Activated CD8-positive, alpha-beta T cell treated with anti-CD3 and anti-CD28 coated beads, Interleukin-2, amount 10 ng/mL, durations not matched to agents 7 days and 5 days (primary cell): ENCODE measurements at places on chromosomes 11 and 22.

DNA sequence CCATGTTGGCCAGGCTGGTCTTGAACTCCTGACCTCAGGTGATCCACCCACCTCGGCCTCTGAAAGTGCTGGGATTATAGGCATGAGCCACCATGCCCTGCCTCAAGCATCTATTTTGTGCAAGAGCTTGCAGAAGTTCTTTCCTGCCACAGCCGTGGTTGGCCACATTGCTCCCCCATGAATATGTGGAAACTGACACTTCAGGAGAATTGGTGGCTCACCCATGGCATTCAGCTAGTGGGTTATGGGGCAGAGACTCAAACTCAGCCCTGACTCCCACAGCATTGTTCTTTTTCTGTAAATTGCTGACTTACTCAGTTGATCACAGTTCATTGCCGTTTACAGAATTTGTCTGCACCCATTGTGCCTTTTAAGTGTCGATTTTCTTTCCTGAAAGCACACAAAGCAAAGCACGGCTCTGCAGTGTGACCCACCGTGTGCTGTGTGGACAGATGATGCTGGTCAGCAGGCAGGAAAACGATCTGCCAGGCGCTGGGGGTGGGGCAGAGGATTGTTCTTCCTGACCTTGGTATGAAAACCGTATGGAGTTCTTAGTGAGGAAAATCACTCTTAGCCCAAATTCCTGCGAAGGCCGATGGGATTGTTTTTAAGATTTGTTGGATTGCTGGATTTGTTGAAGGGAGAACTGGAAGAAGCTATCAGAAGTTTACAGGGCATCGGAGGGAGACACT, 115.6 kb downstream of the PTPRJ start:
- DNase-seq, result peak; percentile 18

DNA sequence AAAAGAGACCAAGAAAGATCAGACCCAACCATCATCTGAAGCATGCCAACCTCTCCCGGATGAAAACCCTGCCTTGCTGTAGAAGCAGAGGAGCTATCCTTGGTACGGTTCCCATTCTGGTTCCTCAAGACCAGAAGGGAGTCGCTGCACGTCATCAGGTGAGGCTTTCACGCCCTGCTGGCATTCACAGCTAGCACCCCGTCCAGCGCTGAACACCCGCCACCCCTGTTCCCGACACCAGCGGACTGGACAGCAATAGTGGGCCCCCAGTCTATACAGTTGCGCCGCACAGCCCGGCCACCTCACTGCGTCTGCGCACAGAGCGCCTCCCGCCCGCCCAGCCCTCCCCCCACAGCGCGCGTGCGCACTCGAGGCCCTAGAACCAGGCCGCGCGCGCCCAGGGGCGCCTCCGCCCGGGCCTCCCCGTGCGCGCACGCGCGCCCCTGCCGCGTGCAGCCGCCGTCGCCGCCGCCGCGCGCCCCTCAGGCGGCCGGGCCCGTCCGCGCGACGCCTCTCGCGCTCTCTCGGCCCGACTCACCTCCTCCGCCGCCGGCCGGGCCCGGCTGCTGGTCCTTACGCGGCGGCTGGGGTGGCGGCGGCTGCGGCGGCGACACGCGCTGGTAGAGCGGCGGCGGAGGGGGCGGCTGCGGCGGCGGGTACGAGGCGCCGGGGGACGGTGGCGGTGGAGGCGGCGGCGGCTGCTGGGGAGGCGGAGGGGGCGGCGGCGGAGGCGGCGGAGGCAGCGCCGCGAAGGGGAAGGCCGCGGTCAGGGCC, 706 bp downstream of the SF1 start:
- peak; percentile 85 for DNase-seq

DNA sequence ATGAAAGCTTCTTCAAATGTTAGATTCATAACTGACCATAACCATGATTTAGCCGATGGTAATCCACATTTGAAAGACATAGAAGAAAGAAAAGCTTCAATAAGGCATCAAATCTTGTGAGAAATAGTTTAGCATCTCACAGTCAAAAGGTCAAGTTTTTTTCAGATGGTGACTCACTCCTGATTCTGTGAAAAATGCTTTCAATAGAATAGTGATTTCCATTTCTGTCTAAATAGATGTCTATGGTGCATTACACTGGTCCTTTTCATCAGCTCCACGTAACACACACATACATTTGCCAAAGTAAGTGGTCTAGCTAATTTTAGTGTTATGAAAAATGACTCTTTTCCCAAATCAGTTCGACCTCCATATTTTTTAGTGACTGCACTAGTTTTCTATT, 139.2 kb downstream of the LRRC4C start:
- DNase-seq, result no peak

GRCh38 chr11:66971488-66971887, 3.6 kb upstream of the C11orf86 start:
- no peak for DNase-seq

DNA sequence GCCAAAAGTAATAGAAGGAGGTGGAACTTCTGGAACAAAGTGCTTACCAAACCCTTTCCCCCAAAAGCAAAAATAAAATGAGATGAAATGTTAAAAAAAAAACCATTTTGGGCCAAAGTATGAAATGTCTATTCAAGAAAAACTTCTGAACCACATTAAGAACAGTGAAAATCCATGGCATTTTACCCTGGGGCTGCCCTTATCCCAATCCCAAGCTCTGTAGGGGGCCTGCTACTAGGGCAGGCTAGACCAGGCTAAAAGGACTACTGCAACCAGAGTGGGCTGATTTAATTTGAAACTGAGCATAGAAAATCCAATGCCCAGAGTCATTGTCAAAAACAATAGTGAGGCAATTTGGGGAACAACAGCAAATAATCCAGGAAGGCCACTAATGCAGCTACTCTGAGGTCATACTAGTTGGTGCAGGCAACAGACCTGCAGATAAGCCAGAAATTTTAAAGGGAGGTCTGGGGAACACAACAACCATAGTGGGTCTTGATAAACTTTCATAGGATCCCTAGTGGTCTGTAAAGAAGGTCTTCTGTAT, 99.4 kb downstream of the RELT start:
- no peak for DNase-seq

DNA sequence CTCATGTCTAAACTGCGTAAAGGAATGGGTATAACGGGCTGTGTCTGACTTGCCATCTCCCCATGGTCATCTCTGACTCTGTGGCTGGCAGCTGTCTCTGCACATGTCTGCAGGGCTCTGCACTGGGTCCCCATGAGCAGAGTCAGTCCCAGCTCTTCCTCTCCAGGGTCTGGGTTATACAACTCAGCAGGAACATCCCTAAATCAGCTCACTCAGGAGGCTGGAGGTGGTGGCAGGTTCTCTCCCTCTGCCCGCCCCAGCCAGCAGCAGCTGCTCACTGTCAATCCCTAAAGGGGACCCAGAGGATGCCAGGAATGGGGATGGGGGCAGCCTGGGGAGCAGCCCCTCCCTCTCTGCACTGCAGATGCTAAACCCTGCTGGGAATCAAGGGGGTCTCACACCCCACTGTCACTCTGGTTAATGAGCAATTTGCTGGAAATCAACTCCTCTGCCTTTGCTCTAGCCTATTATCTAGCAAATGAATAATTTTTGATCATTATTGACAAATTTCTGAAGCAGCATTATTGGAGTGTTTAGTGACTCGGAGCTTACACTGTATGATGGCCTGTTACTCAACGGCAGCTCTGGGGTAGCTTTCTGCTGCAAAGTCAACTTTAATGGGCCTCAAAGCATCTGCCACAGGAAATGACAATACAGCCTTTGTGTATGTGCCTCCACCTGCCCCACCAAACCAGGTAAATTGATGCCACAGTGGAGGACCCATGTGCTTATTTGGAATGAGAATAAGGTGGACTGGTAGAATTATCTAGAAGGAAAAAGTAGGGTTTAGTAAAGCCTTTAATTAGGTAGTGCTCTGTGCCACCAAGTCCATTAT, 55.7 kb upstream of the SHANK2 start:
- no peak for DNase-seq

- DNase-seq, result no peak
These were observed 1.6 kb upstream of the DNAJB13 start for GRCh38 chr11:73949246-73949645.

GRCh38 chr11:119663279-119663678, 65.7 kb downstream of the NECTIN1 start:
- no peak for DNase-seq

DNA sequence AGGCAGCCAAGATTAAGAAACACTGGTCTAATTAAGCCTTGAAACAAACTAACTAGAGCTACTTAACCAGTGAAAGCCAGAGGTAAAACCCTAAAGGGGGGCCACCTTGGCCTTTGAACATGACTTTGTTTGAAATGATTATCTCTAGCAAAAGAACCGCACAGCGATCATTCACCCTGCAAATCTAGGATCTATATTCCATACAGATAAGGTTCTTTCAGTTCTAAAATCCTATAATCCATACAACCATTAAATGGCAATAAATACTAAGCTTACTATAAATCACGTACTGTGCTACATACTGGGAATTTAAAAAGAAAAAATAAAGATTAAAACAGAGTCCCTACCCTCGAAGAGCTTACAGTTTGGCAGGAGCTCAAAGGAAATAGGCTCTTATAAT, 40.6 kb downstream of the RBFOX2 start:
- no peak for DNase-seq

DNA sequence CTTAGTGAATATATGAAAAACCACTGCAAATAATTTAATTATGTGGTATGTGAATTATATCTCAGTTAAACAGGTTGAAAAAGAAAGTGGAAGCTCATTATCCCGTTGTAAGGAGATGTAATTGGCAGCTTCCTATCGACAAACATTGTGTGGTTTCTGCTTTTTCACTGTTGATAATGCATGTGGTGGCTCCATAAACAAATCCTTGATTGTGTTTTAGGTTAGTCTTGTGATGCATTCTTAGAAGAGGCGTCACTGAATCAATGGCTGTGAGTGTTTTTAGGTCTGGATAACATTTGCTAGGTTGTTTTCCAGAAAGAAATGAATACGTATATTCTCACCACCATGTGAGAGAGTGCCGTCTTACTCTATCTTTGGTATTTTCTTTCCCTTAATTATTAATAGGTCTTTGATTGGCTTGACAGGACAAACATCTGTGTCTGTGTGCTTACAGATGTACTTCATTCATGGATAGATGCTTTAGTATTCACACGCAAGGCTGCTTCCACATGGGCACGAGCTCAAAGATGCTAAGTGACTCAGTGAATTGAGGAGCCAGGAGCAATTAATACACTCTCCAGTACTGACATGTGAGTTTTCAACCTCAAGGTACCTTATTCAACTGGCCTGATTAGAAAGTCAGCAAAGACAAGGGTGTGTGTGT, 166.7 kb downstream of the TBC1D22A start:
- no peak for DNase-seq

DNA sequence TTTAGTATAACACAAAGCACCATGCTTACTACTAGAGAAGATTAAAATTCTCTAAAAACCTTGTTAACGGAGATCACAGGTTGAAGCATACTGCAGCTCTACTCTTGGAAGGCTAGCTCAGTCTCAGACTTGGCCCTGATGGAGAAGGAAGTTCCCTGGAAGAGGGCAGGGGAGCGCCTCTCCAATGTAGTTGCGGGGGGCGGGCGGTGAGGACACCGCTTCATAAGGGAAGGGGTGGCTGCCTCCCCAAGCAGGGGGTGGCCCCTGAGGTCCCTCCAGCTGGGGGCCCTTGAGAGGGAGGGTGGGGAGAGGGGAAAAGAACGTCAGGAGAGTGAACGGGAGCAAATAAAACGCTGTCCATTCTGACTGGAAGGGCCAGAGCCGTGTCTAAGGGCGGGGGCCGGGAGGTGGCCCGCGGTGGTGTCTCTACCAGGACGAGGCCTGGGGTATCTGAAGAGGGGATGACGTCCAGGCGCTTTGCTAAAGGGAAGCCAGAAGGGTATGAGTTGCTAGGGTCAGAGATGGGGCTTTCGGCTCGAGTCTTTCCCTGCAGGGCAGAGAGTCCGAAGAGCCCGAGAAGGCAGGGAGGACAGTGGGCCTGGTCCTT, 553 bp upstream of the USP47 start:
- no peak for DNase-seq

- DNase-seq, result no peak
These were observed 20.1 kb upstream of the SYT8 start for GRCh38 chr11:1814691-1815090.

DNA sequence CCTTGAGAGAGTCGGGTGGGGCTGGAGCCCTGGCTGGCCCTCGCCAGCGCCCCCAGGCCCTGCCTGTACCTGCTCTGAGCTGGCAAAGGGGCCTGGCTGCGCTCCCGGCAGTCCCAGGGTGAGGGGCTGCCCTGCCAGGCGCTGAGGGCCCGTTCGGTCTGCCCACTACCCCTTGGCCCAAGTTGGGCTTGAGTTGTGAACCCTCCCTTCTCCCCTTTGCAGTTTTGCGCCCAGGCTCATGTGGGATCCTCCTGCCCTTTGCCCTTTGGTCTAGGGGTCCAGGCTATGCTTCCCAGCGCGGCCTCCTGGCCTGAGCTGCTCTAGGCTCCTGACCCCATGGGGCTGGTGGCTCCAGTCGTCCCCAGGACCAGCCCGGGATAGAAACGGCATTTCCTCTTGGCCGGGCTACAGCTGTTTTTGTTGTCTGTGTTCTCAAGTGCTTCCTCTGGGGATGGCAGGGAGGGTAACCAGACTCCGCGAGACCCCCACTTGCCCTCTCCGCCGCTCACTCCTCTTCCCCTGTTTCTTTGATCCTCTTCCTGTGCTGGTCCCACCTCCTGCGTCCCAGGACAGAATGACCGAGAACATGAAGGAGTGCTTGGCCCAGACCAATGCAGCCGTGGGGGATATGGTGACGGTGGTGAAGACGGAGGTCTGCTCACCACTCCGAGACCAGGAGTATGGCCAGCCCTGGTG, 34.9 kb downstream of the PRDM11 start:
- no peak for DNase-seq

DNA sequence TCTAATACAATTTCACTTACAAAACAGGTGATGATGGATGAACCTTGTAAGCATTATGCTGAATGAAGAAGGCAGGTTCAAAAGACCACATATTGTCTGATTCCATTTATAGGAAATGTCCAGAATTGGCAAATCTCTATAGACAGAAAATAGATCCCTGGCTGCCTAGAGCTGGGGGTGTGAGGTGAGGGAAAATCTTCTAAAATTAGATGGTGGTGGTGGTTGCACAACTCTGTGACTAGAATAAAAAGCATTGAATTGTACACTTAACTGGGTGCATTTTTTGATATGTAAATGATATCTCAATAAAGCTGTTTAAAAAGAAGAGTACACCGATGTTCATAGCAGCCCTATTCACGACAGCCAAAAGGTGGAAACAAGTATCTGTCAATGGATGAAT, 16.7 kb upstream of the CRY2 start:
- DNase-seq, result no peak

GRCh38 chr22:29872144-29872893, 10.7 kb upstream of the MTMR3 start:
- no peak for DNase-seq

DNA sequence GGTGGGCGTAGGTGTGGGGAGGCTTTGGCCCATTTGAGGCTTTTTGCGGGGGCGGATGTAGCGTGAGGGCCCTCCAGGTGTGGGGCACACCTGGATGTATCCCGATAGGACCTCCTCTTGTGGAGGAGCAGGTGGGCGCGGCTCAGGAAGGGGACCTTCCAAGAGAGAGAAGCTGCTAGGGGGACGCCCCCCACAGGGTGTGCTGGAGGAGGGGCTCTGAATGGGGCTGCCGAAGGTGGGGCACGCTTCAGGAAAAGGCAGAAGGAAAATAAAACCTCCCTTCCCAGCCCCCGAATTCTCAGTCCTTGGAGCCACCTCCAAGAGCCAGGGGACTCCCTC, 621 bp downstream of the SGSM1 start:
- no peak for DNase-seq

GRCh38 chr22:50056214-50056972, 1.7 kb downstream of the TTLL8 start:
- no peak for DNase-seq

GRCh38 chr11:35501776-35502175, 23.6 kb downstream of the PAMR1 start:
- DNase-seq, result no peak

- DNase-seq, result no peak
These were observed 92.8 kb upstream of the SEPTIN5 start for GRCh38 chr22:19621373-19622060.
